Stimulated activated CD4-positive, alpha-beta T cell treated with anti-CD3 and anti-CD28 coated beads, Interleukin-2, amount 100 ng/mL, for 4 hours (primary cell): ENCODE measurements at places on chromosomes 13 and 19.

DNA sequence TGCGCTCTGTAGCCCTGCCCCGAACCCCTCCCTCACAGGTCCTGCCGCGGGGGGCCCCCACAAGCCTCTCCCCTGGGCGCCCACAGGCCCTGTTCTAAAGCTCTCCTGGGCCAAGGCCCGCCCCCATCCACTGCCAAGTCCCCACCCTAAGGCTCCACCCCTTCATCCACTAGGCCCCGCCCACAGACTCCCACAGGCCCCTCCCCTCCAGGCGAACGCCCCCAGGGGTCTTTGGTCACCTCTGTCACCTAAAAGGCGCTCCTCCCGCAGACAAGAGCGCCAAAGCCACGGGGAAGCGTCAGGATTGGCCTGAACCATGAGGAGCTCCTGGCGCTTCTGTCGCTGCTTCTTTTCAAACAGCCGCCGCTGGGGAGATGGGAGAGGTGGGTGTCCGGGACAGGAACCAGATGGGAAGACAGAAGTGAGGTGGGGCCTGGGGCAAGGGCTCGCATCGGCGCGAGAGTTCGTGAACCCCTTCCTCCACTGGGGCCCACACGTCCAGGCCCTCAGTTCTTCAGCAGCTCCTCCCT lies 2.3 kb downstream of the TULP2 start:
- peak; percentile 37 for DNase-seq

- DNase-seq: no peak
Observed at GRCh38 chr13:51921790-51922740, 60.3 kb downstream of the CCDC70 start.

DNA sequence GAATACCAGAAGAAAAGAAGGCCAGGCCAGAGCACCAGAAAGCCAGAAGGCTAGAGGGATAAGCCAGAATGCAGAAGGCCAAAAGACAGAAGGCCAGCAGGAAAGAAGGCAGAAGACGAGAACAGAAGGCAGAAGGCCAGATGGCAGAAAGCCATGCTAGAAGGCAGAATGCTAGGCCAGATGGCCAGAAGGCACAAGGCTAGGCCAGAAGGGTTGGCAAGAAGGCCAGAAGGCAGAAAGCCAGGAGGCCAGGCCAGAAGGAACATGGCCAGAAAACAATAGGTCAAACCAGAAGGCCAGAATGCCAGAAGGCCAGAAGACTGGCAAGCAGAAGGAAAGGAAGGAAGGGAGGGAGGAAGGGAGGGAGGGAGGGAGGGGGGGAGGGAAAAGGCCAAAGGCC lies 188.8 kb downstream of the TUBA3C start:
- DNase-seq: no peak

DNA sequence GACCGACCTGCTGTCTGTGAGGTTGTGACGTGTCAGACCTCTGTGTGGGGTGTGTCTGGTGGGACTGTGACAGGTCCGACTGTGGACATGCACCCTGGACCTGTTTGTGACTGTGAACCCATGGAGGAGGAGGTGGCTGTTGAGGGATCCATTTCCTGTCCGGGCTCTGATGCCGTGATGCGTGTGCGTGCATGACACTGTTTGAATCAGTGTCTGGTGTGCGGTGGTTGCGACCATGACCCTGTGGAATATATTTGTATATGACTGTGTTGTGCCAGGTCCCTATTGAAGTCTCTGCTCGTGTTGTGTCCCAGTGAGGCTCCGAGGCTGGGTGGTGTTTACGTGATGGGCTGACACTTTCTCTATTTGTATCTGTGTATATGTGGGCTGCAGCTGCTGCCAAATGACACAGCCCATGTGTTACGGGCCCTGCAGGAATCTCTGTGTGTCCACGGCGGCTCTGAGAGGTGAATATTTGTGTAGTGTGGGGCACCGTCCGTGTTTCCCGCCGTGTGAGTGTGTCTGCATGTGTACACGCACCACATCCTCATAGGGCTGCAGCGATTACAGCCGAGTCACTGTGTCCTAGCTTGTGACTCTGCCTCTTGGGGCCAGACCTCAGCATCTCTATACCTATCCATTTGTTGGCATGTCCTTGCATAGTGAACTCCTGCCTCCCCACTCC lies 18.3 kb downstream of the CCDC97 start:
- DNase-seq: peak; percentile 43

DNA sequence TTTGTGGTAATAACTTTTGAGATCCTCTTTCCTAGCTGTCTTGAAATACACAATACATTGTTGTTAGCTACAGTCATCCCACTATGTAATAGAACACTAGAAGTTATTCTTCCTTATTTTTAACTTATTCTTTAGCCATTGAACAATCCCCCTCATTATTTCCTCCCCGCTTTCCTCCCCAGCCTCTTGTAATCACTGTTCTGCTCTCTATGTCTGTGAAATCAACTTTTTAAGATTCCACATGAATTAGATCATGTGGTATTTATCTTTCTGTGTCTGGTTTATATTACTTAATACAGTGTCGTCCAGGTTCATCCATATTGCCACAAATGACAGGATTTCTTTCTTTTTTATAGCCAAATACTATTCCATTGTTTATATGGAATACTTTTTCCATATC lies 72.9 kb downstream of the SLC10A2 start:
- no peak for DNase-seq

DNA sequence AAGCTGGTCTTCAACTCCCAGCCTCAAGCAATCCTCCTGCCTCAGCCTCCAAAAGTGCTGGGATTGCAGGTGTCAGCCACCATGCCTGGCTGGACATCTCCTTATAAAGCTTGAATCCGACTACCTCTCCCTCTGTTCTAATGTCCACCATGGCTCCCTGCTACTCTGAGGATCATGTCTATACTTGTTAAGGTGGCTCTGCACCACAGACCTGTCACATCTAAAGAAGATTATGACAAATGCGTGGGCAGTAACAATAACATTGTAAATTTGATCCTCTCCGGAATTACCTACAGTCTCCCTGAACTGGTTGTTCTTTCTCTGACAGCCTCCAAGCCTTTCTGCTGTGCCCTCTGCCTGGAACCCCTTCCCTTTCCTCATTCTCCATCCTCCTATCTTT lies 1.8 kb downstream of the NXNL1 start:
- no peak for DNase-seq

- DNase-seq: no peak
Observed at GRCh38 chr13:50711996-50712395, 131.5 kb downstream of the DLEU7 start.

- no peak for DNase-seq
Observed at GRCh38 chr19:10818301-10819123, 17.5 kb downstream of the TMED1 start.

- no peak for DNase-seq
Observed at GRCh38 chr19:28117143-28117542, 1095.8 kb downstream of the UQCRFS1 start.

DNA sequence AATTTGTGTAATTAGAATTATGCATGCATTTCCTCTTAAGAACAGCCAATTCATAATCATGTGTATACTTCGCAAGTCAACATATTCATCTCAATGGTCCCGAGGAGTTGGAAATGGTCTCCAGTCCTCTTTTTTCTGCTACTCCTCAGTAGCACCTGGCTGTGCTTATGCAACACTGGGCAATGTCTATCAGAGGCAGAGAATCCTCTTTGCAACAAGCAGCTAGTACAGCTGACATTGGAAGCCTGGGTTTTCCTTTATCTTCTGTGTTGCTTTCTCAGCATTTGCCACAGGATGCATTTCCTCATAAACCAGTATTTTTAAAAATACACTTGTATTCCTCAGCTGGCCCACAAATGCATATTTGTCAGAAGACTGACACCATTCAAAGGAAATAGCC lies 405.3 kb upstream of the GPC6 start:
- DNase-seq: no peak

DNA sequence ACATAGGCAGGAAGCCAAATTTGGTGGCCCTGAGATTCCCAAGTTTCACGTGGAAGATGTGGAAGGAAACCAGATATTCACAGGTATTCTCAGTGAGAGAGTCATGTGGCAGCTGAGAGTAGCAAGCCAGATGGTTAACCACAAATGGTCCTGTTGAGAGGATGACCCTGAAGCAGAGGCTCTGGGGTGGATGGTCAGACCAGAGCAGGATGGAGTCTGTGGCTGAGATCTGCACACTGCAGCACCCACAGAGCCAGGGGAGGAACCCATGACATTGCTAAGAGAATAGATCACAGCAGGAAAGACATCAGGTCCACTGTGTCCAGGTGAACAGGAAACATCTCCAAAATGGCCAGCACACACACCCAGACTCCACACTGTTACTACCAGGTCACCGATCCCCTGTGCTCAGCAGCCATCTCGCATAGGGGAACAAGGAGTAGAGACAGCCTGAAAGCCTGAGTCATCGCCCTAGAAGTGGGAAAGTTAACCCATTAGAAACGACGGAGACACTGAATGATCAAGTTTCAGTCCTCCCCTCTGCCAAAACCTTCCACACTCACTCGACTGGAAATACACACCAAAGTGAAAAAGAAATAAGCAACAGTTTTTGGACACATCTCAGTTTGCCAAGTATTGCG lies 160.0 kb downstream of the RBM26 start:
- no peak for DNase-seq

DNA sequence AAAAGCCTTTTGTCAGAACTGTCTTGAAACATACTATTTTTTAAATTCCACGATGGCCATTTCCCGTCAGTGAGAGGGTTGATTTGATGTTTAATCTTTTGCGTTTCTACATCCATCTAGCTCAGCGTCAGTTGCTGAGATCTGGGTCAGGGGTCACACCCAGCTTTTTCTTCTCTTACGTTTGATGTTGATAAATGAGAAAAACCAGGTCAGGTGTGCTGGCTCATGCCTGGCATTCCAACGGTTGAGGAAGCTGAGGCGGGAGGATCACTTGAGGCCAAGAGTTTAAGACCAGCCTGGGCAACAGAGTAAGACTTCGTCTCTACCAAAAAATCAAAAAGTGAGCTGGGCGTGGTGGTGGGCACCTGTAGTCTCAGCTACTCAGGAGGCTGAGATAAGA lies 168.9 kb downstream of the PTPRS start:
- DNase-seq: no peak

GRCh38 chr19:53328967-53329366 lies 4.6 kb upstream of the ZNF845 start:
- DNase-seq: no peak

GRCh38 chr13:59024434-59024833 lies 1139.3 kb downstream of the DIAPH3 start:
- no peak for DNase-seq

DNA sequence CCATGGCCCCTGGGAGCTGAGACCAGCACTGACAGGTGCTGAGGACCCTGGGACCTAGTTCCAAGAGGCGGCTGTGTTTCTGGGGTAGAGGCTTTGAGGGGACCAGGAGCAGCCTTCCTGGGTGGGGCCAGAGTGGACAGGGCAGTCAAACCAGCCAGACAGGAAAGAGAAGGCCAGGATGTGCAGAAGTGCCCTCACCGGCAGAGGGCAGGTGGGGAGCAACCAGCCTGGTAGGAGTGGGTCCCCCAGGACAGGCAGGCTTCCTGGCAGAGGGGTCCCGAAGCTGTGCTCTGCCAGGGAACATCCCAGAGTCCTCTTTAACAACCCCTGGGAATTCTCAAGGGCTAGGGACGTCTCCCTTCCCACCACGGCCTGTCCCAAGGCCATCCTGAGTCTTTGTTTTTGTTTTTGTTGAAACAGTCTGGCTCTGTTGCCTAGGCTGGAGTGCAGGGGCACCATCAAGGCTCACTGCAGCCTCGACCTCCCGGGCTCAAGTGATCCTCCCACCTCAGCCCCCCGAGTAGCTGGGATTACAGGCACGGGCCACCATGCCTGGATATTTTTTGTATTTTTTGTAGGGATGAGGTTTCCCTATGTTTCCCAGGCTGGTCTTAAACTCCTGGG lies 3.0 kb upstream of the HIPK4 start:
- no peak for DNase-seq

- DNase-seq: no peak
Observed at GRCh38 chr13:32984857-32985626, 31.2 kb upstream of the KL start.

GRCh38 chr19:33426621-33427361 lies 53.3 kb downstream of the CEBPG start:
- no peak for DNase-seq

DNA sequence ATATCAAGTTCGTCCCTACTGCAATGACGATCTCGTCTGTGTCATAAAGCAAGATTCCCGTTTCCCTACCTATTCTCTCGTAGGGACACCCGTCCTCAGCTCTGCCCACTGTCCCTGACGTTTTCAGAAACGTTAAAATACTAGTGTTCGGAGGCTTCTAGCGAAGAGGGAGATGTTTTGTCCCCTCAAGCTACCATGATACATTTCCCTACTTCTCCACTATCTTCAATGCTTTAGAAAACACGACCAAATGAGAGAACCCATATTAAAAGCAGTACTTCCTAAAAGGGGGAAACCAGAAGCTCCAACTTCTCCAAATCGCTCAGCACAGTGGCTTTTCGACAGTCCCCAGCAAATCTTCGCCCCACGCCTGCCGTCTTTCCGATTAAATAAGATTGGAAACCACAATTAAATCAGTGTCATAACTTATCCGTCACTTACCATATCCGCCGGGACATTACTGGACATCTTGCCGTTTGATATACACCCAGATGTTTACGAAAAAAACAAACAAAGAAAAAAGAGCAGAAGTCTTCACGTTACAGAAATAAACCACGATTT lies 1.3 kb downstream of the UBL3 start:
- no peak for DNase-seq

- peak; percentile 64 for DNase-seq
Observed at GRCh38 chr19:38224014-38224862, at the start of gene DPF1. DPF1 (minus strand) TSS chr19:38224222; CDS start chr19:38224142, 80 bp downstream.

DNA sequence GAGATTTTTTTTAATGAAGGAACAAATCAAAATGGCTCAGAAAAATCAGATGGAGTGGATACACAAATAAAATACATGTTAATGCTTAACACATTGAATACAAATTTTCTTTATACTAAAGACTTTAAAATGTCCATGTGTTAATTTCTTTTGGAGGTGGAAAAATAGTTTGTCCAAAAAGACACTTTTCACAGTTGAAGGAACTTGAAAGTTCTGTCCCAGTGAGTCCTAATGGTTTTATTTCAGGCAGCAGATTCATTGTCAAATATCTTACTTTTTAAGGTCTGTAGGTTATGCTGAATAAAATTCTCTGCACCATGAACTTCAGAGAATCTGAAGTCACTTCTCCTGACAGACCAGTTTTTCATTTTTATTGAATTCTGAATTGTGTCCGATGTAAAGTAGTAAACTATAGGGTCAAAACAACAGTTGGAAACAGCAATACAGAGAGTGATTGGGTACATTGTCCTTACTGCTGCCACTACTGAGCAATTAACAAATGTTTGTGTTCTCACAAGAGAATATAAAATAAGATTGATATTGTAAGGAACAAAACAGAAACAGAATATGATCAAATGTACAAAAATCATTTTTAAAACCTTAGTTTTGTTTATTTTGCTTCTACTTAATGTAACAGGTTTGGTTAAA lies 1.6 kb downstream of the LPAR6 start:
- no peak for DNase-seq

GRCh38 chr13:114097212-114097892 lies 35.1 kb downstream of the RASA3 start:
- DNase-seq: no peak

GRCh38 chr19:41341669-41342490 lies 11.8 kb downstream of the TGFB1 start:
- DNase-seq: no peak

DNA sequence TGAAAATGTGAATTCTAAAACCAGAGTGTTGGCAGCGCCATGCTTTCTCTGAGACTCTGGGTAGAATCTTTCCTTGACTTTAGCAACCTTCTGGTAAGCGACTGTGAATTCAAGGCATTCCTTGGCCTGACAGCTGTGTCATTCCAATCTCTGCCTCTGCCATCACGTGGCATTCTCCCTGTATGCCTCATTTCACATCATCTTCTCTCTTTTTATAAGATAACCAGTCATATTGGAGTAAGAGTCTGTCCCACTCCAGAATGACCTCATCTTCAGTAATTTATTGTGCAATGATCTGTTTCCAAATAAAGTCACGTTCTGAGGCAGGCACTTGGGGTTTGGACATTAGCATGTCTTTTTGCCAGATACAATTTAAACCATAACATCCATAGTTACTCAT lies 103.4 kb upstream of the POSTN start:
- DNase-seq: no peak
